Fibroblast of mammary gland (primary cell): ENCODE measurements at places on chromosomes 6 and 20.
A peak's percentile ranks its signal among the peaks of the same experiment; 100 is the strongest.

- DNase-seq, result no peak
Observed at GRCh38 chr20:55881204-55881603, 124.1 kb downstream of the CBLN4 start.

- no peak for DNase-seq
Observed at GRCh38 chr20:12289465-12289864, 371.8 kb downstream of the BTBD3 start.

- DNase-seq, result no peak
Observed at GRCh38 chr6:102417368-102417998, 1024.0 kb downstream of the GRIK2 start.

DNA sequence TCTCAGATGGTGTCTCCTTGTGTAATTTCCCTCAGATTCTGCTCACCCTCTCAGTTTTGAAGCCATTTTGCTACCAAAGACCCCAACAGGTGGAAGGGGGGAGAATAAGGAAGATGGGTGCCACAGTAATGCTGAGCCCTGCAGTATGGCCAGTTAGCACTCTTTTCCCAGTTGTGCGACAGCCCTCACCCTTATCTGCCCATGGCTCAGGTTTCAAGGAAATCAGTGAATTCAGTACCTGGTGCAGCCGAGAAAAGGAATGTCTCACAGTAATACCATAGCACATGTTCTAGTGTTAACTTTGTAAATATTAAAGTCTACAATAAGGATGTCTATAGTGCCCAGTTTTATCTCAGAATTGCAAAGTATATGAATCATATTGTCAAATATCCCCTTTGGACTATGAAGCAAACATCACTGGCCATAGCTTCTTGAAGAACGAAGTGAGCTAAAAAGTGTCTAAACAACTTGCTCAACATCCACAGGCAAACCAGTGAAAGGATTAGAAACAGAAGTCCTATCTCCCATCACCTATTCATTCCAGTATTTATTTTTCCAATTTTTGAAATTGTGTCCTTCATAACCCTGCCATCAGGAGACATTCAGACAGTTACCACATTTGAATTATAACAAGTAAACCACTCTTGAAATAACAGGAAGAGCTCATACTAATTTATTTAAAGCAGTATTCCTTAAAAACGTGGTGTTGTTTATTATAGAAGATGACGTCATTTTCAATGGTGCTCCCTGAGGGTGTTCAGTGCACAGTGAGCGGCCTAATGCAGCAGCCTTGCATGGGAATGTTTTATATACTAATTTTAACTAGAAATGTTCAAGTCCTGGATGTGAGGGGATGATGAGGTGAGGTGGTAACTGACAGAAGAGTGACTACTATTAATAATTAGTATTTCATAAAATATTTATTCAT, 366.2 kb downstream of the TFAP2A start:
- DNase-seq, result no peak

DNA sequence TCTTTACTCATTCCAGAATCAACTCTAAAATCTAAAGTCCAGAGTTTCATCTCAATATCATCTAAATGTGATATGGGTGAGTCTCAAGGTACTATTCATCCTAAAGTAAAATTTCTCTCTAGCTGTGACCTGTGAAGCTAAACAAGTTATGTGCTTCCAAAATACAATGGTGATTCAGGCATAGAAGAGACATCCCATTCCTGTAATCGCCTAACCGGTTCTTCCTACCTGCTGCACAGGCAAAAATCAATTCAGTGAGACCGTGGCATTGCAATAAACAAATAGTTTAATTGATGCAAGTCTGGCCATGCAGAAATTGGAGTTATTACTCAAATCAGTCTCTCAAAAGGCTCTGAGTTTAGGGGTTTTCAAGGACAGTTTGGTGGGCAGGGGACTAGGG, 232.8 kb downstream of the UBE3D start:
- no peak for DNase-seq

GRCh38 chr6:154767003-154767723, 33.9 kb downstream of the SCAF8 start:
- DNase-seq, result no peak

DNA sequence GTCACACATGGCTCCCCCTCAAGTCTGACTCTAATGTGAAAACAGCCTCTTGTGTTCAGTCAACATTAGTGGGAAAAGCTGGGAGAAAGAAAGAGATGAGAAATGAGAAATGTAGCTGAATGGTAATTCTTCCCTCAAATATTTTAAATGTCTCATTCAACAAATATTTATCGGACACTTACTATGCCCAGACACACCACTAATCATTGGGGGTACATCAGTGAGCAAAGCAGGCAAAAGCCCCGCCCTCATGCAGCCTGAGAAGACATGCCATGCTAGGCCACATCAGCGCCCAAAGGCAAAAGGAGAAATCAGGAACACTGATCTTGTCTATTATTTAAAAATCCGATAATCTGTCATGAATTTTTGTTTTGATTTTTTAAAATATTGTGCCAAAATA, 89.9 kb upstream of the ASF1A start:
- no peak for DNase-seq

- DNase-seq, result peak; percentile 89
Observed at GRCh38 chr6:136344420-136344819, 54.8 kb upstream of the BCLAF1 start.

- DNase-seq, result no peak
Observed at GRCh38 chr20:20137851-20138250, 85.5 kb downstream of the CFAP61 start.

GRCh38 chr6:37860226-37860839, 40.8 kb downstream of the ZFAND3 start:
- DNase-seq, result peak; percentile 62
